ENCODE measurements at places on chromosomes 13 and 19.

- DNase-seq = no peak
These were observed 64.3 kb downstream of the CACNA1A start for GRCh38 chr19:13441810-13442512.

DNA sequence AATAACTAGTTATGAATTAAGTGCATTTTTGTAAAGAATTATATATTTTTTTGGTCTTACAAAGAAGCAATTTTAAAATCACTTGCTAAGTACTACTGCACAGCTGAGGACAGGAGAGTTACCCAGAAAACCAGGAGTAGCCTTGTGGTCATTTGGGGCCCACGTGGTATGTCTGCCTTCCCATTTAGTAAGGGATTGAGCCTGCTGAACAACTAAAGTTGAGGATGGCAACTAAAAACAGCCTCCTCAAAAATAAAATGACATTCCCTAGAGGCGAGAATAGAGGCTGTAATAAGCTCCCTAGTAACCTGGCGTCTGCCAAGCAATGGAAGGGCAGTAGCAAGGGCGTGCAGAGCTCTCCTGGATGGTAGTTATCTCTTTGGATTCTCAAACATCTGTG is 36.3 kb downstream of the DOCK9 start:
- DNase-seq = no peak

- DNase-seq = no peak
These were observed 1.9 kb upstream of the CACNG8 start for GRCh38 chr19:53960886-53961285.

DNA sequence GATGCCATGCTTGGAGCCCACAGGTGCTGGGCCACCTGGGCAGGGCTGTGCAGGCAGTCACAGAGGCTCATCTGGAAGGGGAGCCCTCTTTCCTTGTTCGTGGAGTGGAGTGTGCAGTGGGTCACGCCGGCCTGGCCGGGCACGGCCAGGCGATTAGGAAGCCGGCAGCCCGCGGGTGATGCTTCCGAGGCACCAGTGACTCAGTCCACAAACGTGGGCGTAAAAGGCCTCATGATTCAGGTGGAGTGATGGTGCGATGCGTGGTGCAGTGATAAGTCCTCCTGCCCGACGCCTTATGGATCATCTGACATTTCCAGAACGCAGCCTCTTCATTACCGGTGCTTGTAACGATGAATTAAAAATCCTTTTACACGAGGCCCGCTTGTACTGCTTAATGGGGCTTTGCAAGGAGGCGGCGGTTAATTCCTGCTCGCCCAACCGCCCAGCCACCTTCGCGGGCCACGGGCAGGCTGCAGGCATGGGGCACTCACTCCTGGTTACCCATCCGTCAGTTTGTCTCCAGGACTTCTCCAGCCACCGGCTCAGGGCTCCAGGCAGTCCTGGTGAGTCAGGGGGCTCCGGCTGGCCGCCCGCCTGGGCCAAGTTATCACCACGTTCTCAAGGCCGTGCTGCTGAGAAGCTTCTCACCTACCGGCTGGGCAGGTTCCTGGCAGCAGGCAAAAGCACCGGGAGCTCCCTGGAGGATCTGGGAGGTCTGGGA is 172.4 kb downstream of the KDM4B start:
- DNase-seq = no peak

GRCh38 chr13:38868399-38868798 is 122.2 kb downstream of the STOML3 start:
- no peak for DNase-seq

- DNase-seq = no peak
These were observed 52.1 kb downstream of the SIAH3 start for GRCh38 chr13:45799451-45799850.

DNA sequence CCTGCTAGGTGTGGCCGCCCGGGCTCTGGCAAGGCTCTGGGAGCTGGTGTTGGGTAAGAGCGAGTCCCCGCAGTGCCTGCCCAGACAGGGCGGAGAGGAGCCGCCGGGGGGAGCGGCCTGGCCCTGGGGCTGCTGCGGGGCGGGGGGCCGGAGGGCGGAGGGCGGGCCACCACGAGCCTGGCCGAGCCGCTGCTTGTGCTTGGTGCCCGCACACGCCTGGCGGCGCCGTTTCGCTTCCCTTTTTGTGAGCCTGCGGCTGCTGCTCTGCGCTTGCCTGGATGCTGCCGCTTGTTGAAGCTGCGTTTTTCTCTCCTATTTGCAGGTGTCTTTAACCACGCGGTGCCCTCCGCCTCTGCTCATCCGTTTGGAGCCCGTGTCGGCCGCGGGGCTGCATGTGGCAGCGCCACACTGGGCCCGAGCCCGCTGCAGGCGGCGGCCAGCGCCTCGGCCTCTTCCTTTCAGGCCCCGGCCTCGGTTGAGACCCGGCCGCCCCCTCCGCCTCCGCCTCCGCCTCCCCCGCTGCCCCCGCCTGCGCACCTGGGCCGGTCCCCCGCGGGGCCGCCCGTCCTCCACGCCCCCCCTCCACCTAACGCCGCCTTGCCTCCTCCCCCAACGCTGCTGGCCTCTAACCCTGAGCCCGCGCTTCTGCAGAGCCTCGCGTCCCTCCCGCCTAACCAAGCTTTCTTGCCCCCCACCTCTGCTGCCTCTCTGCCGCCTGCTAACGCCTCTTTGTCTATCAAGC is 8.5 kb downstream of the PLEKHJ1 start:
- no peak for DNase-seq

All from T-helper 22 cell (primary cell).